NCI-H69 (cell line): ENCODE measurements at places on chromosomes 7 and 10.

- no peak for DNase-seq
Measured at GRCh38 chr7:16359216-16359615, 62.1 kb downstream of the CRPPA start.

DNA sequence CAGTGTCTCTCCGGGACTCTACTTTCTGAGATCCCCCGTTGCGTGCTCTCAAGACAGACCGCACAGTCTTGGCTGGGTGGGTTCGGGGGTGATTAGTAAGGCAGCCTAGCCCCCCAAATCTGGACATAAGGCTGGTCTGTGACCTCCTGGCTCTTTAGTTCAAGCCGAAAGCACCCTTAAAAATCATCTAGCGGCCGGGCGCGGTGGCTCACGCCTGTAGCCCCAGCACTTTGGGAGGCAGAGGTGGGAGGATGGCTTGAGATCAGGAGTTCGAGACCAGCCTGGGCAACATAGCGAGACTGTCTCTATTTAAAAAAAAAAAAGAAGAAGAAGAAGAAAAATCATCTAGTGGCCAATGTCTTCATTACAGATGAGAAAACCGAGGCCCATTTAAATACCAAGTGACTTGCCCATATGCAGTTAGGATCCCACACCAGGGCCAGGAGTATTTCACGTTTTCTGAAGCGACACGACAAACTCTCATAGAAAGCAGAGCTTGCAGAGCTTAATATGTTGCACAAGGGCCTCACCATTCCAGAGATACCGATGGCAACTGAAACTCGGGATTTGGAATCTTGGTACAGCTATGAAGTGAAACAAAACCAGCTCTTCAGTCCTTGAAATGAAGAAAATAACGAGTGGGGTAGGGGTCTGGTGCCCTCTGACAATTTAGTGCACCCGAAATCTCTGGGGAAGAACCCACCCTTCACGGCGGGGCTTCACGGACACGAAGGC is 703 bp upstream of the HILPDA start:
- DNase-seq = peak; percentile 55

DNA sequence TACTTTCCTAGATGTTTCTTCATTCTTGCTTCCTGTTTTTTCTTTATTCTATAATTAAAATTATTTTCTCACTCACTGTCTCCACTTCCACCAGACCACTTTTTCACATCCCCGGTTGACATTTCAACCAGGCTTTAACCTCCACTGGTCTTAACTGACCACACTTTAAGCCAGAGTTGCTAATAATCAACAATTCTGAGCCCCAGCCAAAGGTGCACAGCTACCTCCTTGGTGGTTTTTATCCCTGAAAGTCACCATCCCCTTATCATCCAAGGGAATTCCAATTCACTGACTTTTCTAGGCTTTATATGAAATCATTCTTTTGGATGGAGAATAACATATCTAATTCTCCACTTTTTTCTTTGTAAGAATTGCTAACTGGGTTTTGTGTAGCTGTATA is 138.9 kb downstream of the FRMD4A start:
- no peak for DNase-seq

DNA sequence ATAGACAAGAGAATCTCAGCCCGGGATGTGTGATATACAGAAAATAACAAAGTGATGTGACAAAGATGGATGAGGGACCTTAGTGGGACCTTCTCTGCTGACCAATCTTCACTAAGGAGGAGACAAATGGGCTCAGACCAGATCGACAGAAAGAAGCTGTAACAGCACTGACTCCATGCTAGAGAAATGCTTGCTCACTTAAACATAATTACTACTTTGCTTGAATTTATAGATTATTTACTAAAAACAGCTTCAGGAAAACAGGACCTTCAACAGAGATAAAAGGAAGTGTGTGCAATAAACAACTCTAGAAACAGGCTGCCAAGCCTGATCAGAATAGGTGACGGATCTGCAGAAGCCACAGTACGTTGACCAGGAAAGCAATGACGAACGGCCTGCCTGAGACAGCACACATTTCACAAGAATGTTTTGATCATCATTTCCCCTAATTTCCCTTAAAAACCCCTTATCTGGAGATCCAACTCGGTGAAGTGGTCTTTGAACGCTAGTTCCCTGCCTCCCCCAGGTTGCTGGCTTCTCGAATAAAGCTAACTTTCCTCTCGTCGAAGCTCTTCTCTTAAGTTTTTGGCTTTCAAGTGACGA is 98.4 kb upstream of the STEAP1B start:
- no peak for DNase-seq

DNA sequence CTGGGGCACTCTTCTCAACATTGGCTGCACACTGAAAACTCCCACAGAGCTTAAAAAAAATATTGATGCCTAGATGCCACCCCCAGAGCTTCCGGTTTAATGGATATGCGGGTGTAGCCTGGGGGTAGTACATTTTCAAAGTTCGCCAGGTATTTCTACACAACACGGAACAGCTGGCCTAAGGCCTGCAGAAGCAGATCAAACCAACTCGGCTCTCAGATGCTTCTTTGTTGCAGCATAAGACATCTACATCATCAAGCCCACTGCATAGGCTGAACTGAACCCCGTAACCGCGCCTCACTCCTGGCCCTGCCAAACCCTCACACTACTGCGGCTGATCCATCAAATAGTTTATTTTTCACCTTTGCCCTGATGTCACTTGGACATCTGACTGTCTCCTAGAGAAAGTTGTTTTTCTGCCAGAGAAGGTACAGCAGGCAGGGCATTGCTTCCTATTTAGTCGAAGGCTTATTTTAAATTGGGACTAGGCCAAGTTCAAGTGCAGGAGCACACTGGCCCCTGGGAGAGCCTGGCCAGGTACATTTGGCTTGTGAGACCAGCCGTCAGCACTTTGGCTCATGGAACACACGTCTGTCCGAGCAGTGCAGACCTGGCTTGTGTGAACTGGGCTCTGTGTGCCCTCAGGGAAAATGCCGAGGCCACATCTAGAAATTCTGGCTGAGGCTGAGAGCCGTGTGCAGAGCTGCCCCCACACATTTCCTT is 113.3 kb downstream of the TACC2 start:
- peak; percentile 69 for DNase-seq

GRCh38 chr10:24958721-24959381 is 6.4 kb upstream of the PRTFDC1 start:
- DNase-seq = no peak
